Bronchial epithelial cell (primary cell): ENCODE measurements at places on chromosomes 6 and 20. TPM values are rescaled to one million over a fixed set of nuclear protein-coding genes. Genes with fewer than 3 reads are reported as not detected.

GRCh38 chr6:123363912-123364311 lies 272.8 kb downstream of the TRDN start:
- no peak for DNase-seq

- DNase-seq: no peak
Observed at GRCh38 chr6:49205526-49205925, 257.5 kb downstream of the MMUT start.

DNA sequence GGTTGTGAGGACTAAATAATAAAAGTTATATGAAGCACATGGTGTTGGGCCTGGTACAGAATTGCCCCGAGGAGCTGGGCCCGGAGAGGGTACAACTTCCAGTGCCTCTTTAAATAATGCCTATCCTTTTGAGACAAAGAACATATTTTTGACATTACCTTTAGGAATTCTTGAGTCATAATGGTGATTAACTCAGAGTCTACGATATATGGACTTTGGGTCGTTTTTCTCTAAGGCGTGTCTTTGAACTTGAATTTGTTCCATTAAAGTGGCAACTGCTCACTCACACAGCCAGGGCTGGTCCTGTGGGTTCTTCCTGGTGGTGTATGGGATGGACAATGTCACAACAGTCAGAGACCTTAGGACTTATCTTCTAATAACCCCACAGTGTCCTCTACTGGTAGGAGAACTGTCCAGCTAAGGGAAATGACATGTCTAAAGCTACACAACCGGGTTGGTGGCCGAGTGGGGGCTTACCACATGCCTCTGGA lies 106.5 kb downstream of the CDC5L start:
- DNase-seq: peak; percentile 92

DNA sequence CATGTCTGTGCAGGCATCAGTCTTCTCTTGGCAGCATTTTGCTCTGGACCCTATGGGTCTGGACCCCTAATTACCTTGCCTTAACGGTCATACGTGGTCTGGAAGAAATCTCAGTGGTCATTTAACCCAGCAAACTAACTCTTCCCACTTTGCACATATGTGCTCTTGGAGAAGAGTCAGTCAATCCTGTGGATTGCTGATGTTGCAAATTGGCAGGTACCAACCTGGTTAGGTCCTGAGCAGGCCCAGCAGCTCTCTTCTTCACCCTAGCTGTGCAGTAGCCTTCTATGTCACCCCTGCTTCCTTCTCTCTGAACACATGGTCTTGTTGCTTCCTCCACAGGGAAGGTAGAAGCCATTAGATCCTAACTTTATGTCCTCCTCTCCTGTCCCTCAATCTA lies 1.6 kb downstream of the CEP43 start:
- no peak for DNase-seq

DNA sequence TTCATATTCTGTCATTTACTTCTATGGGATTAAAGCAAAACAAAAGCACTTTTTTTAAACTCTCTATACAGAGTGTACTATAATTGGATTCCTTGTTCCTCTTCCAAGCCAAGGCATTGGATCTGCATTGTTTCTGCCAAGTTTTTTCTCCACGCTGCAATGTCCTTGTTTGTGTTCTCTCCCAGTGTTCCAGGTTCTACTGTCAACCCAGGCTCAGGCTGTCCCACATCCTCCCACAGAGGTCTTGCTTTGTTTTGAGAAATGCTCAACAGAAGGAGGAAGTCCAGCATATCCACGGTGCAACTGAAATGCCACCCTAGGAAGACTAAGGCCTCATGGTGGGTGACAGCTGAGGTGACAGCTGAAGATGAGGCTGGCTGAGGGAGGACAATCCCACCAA lies 287.1 kb upstream of the PRDM1 start:
- DNase-seq: no peak

DNA sequence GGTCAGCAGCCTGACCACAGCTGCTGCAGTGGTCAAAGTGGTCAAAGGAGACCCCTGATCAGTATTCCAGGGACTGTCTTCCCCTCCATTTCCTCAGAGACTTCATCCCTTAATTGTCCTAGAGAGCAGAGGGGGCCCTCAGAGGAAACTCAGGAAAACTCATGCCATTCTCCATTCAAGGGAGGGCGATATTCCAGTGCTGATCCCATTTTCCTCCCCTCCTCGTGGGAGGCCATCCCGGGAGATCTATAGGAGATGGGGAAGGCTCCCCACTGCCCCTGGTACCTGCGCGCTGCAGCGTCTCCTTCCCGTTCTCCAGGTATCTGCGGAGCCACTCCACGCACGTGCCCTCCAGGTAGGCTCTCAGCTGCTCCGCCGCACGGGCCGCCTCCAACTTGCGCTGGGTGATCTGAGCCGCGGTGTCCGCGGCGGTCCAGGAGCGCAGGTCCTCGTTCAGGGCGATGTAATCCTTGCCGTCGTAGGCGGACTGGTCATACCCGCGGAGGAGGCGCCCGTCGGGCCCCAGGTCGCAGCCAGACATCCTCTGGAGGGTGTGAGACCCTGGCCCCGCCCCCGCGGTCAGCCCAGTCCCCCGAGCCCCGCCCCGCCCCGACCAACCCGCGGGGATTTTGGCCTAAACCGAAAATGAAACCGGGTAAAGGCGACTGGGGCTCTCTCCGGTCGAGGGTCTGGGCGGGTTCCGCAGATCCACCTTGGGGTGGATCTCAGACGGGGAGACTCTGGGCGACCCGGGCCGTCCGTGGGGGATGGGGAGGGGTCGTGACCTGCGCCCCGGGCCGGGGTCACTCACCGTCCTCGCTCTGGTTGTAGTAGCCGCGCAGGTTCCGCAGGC lies 878 bp downstream of the HLA-C start:
- DNase-seq: peak; percentile 38

DNA sequence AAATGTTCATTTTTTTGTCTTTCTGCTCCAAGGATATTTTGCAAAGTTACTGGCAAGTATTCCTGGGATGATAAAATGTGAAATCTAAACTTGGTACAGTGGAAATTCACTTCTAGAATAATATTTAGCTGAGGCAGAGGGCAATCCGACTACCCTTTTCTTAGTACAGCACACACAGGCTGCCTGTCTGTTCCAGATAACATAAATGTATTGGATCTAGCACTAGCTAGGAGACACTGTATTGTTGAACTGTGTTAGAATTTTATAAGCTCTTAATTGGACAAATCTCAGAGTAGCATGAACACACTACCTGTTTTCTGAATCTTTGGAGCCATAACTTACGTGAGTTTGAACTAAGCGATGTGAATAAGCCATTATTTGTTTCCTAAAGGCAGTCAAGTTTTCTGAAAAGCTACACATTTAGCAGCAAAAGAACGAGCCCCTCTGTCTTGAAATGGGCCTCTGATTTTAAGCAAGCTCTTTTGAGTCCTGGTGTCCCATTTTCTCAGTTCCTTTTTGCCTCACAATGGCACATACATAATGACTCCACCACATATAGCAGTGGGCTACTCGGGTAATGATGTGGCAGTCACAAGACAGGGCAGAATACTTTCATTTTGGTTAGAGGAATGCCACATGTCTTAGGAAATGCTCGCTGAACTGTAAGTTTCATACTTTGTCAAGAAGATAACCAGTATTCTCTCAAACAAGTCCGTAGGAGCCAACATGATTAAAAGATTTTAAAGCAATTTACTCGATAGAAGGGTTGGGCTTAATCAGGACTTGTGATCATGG lies 116.5 kb upstream of the ESR1 start:
- DNase-seq: no peak

- no peak for DNase-seq
Observed at GRCh38 chr6:68559716-68560115, 75.4 kb upstream of the ADGRB3 start.

- no peak for DNase-seq
Observed at GRCh38 chr6:34143884-34144580, 1.9 kb downstream of the GRM4 start.

DNA sequence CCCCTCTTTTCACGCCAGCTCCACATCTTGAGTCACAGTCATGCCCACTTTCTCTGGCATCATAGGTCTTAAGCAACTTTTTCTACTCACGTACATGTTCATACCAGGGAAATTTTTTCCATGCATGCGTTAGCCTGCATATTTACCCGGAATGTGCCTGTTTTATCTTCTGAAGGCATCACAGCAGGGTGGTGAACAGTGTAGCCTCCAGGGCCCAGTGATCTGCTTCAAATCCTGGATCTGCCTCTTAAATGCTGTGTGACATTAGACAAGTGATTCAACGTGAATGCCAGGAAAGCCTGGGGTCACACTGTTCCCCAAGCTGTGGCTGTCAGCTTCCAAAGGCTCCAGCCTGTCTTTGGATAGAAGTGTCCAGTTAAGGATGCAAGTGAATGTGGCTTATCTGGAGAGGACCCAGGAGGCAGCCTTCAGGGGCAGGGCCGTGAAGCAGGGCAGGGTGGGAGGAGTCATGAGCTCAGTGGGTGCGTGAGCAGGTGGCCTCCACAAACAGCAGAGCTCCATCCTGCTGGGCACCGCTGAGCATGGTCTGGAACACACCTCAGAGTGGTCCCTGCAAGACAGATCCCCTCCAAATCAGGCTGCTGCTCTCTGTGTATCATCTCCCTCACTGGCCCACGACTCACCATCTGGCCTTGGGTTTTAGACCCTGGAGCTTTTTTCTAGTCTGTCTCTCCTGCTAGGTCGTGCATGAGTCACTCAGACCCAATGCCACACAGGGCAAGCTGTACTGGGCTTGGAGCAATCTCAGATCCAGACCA lies 30.4 kb upstream of the CD93 start:
- peak; percentile 83 for DNase-seq

DNA sequence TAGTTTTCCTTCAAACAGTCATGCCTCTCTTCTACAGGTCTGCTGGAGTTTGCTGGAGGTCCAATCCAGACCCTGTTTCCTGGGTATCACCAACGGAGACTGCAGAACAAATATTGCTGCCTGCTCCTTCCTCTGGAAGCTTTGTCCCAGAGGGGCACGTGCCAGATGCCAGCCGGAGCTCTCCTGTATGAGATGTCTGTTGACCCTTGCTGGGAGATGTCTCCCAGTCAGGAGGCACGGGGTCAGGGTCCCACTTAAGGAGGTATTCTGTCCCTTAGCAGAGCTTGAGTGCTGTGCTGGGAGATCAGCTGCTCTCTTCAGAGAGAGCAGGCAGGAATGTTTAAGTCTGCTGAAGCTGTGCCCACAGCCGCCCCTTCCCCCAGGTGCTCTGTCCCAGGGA lies 666.9 kb downstream of the FRK start:
- DNase-seq: no peak

DNA sequence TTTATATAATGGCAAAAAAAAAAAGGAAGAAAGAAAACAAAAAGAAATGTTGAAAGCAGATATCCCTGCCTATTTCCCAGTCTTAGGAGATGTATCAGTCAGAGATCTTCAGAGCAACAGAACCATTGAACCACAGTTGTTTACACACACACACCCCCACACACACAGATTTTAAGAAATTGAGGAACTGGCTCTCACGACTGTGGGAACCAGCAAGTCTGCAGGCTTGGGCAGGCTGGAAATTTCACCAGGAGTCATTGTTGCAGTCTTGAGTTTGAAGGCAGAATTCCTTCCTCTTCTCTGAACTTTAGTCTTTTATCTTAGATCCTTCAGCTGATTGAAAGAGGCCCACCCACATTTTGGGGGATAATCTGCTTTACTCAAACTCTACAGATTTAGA lies 380.9 kb downstream of the CDKAL1 start:
- DNase-seq: no peak

Gene HSPA12B
- not detected in 2 replicates for total RNA-seq

Gene SLC13A3
- 5.1 and 5.5 TPM in 2 replicates for total RNA-seq

Gene HLA-DRB1
- total RNA-seq: 0.13 TPM in 1 of 2 replicates, not detected in the other

Gene PACRG
- total RNA-seq: under 0.01 and 0.51 TPM in 2 replicates

Gene MDFI
- total RNA-seq: 57.1 and 61.3 TPM in 2 replicates

Gene FAM83B
- 39.9 and 40.3 TPM in 2 replicates for total RNA-seq

Gene MAK
- total RNA-seq: not detected in 2 replicates

Gene PLCB4
- total RNA-seq: 1.6 and 2.0 TPM in 2 replicates

Gene NRSN1
- not detected in 2 replicates for total RNA-seq
